ENCODE measurements at places on chromosomes 7 and 10.

DNA sequence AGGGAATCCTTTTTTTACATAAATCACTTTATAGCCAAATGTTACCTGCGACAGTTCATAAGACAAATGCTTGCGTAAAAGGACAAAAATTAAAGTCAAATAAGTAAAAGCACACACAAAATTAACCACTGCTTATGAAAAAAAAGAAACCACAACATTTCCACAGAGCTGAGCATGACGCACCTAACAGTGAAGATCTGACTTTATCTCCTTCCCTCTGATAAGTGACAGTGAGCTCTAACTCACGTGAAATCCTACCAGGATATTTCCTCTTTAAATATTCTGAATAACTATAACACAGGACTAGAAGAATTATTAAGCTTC is 225.5 kb downstream of the SFMBT2 start:
- no peak for DNase-seq

DNA sequence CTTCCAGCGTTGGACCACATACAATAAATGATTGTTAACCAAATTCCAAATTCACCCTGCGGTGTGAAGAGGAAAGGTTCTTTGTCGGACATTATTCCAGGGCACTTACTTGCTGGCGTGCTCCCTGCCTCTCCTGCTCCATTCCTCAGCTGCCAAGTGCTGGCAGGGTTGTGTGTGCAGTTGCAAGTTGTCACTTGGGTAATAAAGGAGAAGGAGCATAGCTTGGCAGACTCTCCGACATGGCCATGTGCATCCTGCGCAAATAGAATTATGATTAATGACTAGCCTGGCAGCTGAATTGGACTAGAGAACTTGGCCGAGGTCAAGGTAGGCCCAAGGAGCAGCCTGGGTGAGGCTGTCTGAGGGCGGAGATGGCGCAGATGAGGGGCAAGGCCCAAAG is 92.3 kb upstream of the ELMO1 start:
- no peak for DNase-seq

DNA sequence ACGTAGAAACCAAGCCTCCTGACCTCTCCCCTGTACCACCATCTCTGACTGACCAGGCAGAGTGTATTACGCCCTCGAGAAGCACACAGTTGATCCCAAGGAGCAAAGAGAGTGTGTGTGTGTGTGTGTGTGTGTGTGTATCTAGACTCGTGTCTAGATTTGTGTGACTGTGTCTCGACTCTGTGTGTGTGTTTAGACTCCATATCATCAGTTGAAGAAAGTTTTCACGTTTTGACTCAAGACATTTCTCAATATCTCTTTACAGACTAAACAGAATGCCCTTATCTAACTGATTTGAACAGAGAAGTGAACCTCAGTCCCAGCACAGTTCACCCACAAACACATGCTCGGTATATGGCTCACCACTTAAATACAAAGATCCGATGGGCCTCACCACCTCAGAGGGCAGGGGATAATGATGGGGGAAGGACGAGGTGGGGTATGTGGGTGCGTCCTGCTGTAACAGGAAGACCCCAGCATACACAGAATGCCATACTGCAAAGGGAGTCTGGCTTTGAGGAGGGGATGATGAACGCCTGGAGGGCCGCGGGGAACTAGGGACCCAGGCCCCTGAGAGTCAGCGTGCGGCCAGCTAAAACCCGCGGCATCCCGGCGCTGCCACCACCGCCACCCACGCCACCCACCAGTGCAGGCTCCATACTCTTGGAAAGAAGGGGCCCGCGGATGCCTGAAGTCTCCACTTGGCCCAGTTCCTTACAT is 780 bp downstream of the ALDH18A1 start:
- no peak for DNase-seq

- DNase-seq, result no peak
Observed at GRCh38 chr10:21527598-21528235, 2.2 kb upstream of the SKIDA1 start.

DNA sequence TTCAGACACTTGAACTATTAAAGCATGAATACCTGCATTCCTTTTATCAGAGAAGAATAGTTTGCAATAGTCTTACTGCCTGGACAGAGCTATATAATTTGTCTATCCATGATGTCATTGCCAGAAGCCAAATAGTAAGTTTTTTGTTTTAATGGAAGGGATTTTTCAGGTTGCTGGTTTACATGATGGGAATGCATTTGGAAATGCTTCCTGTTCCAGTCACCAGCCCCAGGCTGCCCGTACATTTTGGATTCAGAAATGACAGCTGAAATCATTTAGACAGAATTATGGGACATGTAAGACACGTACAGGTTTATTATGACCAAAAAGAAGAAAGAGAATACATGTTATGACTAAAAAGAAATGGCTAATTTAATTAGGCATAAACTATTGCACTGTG is 293.1 kb downstream of the CDK14 start:
- DNase-seq, result no peak

GRCh38 chr10:86163522-86164173 is 202.9 kb downstream of the GRID1 start:
- no peak for DNase-seq

GRCh38 chr7:115585015-115585718 is 445.4 kb downstream of the TFEC start:
- no peak for DNase-seq

DNA sequence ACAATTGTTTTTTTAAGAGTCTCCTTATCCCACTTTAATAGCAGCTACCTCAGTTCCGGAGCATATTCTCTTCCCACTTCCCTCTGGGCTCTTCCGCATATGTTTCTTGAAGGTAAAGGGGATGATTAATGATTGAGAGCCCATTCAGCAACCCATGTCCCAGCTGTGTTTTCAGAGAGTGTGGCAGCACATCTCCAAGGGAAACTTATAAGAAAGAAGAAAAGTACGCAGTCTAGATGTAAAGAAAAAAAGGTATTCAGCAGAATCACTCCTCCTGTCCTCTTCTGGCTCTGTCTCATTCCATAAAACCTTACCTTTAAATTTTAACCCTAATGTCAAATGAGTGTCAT is 9.7 kb upstream of the ANKRD7 start:
- no peak for DNase-seq

DNA sequence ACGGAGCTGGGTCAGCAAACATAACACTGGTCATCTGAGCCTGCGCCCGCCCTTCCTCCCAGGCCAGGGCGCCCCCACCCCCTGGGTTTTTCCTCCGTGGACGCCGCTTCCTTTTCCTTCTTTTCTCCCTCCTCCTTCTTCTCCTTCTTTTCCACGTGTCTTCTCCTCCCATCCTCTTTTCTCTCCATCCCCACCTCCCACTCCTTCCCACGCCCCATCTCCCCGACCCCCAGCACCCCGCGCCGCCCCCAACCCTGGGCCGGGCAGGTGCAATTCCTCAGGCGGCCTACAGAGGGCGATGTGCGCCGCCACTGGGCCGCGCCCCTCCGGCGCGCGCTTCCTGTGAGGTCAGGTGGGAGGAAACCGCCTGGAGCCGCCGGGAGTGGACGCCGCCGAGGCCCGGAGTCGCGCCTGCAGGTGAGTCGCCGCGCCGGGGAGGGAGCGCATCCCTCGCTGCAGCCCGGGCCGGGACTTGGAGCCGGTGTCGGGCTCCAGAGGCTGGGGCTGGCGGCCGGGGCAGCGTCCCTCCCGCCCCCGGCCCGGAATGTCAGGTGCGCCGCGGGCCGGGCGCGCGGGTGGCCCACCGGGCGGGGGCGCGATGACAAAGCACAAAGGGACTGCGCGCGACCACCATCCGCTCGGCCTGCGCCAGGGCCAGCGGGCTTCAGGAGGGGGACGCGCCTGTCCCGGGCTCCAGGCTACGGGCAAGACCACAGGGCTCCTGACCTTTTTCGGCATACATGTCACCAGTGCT is at the start of gene FAM241B:
Gene FAM241B (plus strand): TSS at position 351 of the 754 bp plus-strand sequence. CDS start 1,497 bp downstream, outside the sequence.
- peak; percentile 54 for DNase-seq

- DNase-seq, result no peak
Observed at GRCh38 chr7:35624299-35625186, 70.4 kb downstream of the HERPUD2 start.

DNA sequence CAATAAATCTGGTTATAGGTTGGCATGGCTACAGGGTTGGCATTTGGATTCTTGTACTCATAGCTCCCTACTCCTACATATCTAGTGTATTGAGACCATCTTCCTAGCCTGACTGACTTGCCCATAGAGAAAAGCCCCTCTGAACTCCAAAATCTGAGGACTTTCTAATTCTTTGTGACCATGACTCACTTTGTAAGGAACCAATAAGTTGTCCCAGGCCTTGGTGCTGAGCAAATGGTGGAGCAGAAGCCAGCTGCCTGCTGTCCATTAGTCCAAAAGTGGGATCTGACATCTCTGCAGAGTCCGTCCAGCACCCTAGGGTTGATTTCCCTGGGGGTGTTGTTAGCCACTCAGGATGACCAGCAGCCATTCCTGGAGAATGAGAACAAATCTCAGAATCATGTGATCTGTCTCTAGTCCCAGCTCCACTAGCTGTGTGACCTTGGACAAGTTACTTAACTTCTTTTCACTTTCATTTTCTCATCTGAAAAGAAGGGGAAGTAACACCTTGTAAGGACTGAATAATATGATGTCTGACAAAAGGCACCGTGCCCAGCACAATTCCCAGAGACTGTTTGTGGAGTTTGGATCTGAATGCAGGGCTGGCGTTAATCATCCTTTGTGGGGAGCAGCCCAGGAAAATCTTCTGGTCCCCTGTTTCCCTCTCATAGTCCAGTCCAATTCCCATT is 44.1 kb downstream of the MTURN start:
- no peak for DNase-seq

GRCh38 chr7:31004393-31004792 is 40.6 kb downstream of the GHRHR start:
- no peak for DNase-seq

Data from stimulated activated CD4-positive, alpha-beta T cell treated with anti-CD3 and anti-CD28 coated beads, Interleukin-1b, Interleukin-23, amount 100 ng/mL, for 1 hour (primary cell).